AG04449 (cell line): ENCODE measurements at places on chromosomes 7 and 10.

GRCh38 chr7:135224027-135224426 lies 9.6 kb upstream of the STRA8 start:
- no peak for DNase-seq

DNA sequence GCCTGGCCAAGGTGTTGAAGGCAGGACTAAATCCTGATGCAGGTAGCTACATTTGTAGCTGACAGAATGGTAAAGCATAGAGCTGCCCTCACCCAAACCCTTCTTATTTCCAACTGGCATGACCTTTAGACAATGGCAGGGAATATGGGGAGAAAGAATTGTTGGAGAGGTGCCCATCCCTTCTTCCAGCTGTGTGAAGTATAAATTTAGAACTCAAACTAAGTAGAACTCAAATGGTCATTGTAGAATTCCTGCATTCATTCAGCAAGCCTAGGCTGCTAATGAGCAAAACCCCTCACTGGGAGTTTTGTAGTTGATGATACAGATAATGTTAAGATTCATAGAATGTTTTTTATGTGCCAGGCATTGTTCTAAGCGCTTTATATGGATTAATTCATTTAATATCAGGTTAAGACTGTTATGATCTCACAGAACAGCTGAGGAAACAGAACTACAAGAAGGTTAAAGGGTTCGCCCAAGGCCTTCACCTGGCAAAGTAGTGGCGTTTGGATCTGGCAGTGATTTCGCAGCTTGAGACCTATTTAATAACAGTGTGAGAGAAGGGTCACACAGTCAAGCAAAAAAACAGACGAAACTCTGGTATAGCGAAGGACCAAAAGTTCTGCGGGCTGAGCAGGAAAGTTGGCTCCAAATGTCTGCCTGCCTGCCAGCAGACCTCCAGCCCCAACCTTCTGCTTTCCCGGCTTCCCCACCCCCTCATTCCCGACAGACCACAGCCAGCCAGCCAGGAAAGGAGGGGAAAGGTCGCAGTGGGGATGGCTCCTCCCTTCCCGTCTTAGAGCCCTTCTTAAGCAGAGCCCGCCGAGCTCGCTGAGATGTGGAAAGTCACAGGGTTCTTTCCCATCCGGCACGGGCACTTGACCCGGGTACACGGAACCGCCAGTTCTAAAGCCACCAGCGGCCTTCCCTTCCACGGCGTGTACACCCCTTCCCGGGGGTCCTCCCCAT lies 1.6 kb upstream of the HILPDA start:
- peak; percentile 55 for DNase-seq

DNA sequence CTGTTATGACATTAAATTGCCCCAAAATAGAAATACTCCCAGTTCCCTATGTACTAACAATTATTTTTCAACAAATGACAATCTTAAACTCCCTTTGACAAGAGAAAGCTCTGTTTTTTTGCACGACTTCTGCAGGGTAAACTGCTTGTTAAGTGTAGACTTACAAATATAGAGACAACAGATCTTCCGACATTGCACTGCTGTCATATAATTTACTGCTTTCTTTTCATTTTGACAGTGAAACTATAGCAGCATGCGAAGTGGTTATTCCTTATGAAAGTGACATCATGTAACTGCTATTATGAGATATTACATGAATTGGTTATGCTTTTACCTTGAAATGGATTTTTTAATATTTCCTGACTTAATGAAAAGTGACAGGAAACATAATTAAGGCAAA lies 659.9 kb downstream of the SDK1 start:
- DNase-seq, result no peak

DNA sequence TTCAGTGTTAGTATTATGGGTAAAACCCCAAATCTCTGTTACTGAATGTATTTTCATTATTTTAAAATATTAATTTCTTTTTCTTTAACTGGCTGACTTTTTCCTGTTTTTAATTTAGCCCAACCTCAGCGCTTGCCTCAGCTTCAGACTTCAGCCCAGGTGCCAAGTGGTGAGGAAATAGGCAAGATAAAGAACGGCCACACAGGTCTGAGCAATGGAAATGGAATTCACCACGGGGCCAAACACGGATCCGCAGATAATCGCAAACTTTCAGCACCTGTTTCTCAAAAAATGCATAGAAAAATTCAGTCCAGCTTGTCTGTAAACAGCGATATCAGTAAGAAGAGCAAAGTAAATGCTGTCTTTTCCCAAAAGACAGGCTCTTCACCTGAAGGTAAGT lies 57.5 kb downstream of the MDFIC start:
- no peak for DNase-seq

- DNase-seq, result no peak
Observed at GRCh38 chr10:95466436-95466835, 94.7 kb downstream of the SORBS1 start.

DNA sequence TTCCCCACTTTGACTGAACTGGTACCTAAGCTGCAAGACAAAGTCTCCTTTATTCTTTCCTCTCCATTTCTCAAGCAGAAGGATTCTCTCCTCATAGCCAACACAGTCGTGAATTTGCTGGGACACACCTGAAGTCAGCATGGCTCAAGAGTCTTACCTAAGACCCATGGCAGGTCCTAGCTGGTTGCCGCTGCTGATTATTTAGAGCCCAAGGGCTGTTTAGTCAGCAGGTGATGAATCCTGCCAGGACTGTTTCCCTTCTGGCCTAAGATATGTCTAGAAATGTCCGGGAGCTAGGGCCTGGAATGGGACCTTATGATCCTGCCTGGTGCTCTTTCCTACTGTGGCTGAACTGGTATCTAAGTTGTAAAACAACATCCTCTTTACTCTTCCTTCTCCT lies 82.8 kb downstream of the AHCYL2 start:
- no peak for DNase-seq

- no peak for DNase-seq
Observed at GRCh38 chr7:27614095-27614494, 48.6 kb downstream of the HIBADH start.

GRCh38 chr10:32046151-32046550 lies 10.1 kb downstream of the KIF5B start:
- DNase-seq, result no peak

GRCh38 chr10:112615269-112615668 lies 168.3 kb downstream of the VTI1A start:
- DNase-seq, result no peak

DNA sequence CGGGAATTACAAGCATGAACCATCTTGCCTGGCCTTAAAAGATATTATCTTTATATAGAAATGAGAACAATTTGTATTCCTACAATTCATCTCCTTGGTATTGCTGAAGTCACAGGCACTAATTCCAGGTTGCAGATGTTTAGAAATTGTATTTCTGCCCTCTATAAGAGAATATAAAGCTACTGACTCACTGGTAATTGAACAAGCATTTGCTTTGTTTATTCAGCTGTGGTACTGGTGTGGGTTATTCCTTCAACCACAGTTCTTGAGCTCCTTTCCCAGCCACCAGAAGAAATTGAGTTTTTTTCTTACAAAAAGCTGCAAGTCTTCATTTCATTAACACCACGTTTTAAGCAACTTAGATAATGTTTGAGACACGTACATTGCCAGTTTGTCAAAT lies 29.0 kb upstream of the MPP7 start:
- peak; percentile 94 for DNase-seq

DNA sequence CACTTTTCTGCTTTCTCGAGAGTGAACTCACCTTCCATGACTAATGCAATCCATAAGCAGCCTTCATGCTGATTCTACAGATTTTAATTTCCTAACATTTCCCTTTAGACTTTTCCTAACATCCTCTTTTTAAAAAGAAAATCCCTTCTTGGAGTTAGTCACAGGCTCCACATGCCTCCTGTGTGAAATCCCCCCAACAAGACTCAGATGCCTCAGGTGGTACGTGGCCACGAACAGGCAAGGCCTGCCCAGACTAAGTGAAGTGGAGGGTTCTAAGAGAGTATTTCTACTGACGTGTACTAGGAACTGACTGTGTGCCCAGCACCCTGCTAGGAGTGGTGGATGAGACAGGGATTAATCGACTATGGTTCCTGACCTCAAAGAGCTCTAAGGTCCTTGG lies 125.9 kb upstream of the HPS1 start:
- no peak for DNase-seq

- DNase-seq, result no peak
Observed at GRCh38 chr7:10618953-10619352, 354.7 kb upstream of the PHF14 start.

DNA sequence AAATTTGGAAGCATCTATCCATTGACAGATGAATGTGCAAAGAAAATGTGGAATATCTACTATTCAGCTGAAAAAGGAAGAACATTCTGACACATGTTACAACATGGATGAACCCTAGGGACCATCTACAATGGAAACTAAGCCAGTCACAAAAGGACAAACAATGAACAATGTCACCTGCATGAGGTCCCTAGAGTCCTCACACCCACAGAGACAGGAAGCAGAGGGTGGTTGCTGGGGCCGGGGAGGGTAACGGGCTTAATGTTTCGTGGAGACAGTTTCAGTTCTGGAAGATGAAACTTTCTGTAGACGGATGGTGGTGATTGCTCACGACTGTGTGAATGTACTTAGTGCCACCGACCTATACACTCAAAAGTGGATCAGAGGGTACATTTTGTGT lies 282.9 kb downstream of the ADARB2 start:
- no peak for DNase-seq

GRCh38 chr7:35003679-35004303 lies 33.5 kb downstream of the DPY19L1 start:
- DNase-seq, result peak; percentile 41

DNA sequence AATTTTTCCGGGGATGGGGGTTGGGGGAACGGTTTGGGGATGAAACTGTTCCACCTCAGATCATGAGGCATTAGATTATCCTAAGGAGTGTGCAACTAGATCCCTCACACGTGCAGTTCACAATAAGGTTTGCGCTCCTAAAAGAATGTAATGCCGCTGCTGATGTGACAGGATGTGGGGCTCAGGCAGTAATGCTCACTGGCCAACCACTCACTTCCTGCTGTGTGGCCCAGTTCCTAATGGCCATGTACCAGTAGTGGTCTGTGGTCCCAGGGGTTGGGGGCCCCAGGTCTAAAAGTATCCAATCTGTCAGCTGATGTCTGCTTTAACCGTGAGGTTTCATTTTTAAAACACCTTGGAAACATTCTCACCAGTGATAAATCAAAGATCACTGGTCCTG lies 2.2 kb downstream of the STN1 start:
- no peak for DNase-seq

DNA sequence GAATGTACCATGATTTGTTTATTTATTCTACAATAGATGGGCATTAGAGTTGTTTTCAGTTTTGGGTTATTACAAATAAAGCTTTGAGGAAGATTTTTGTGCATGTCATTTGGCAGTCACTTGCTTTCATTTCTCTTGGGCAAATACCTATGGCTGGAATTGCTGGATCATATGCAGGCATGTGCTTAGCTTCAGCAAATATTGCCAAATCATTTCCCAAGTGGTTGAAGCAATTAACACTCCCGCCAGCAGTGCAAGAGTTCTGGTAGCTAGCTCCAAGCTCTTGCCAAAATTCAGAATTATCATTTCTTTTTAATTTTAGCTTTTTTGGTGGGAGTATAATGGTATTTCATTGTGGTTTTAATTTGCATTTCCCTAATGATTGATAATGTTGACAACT lies 32.9 kb upstream of the PCBD1 start:
- no peak for DNase-seq

DNA sequence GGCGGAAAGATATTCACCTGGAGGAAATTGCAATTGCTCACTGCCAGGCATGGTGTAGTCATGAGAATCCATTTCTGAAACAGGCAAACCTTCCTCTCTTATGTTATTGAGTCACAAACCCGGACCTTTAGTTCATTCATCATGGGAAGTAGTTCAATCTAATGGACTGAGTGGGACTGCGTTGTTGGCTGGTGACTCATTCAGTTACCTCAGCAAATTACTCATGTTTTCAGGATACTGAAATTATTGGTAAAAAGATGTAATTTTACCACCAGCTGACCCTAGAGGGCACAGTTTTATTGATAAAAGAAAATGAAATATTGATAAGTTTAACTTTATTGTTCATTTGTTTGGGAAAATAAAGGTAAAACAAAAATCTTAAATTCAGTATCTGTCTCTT lies 1194.4 kb upstream of the SORCS1 start:
- DNase-seq, result peak; percentile 76

GRCh38 chr7:150766334-150766709 lies 29.1 kb downstream of the GIMAP5 start:
- DNase-seq, result no peak

- DNase-seq, result no peak
Observed at GRCh38 chr10:69979174-69979573, 73.5 kb upstream of the MACROH2A2 start.

GRCh38 chr10:110782616-110783015 lies 89.1 kb upstream of the PDCD4 start:
- DNase-seq, result no peak

- DNase-seq, result no peak
Observed at GRCh38 chr10:1401071-1401965, 336.0 kb downstream of the ADARB2 start.
